Muscle of leg (tissue), 16 donors: ENCODE measurements at places on chromosomes 16 and 17.

DNA sequence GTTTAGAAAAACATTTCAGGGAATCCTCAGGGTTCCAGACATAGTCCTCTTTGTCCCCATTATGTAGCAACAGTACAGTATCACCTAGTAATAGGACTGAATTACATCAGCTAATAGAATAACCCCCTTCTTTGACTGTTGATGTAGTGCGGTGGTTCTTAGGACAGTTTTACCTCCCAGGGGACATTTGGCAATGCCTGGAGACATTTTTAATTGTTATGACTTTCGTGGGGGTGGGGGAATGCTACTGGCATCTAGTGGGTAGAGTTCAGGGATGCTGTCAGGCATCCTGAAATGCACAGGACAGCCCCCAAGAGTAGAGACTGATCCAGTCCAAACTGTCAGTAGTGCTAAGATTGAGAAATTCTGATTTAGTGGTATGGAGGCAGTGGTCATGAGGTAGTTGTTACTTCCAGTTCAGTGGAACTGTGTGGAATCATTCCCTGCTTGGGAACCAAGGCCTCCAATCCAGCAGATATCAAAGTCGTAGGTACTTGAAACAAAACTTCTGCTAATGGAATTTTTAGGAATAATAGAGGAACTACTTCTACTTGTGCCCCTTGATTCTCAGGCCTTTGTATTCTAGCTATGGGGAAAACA is 20.3 kb downstream of the NF1 start:
- H3K36me3 ChIP-seq = no peaks in the 10 kb centered on the region
- no peak overlapping the region for H3K4me3 ChIP-seq
- no peaks in the 10 kb centered on the region for H3K27me3 ChIP-seq
- H3K4me1 ChIP-seq = no peaks in the 10 kb centered on the region
- no peak overlapping the region for H3K27ac ChIP-seq

DNA sequence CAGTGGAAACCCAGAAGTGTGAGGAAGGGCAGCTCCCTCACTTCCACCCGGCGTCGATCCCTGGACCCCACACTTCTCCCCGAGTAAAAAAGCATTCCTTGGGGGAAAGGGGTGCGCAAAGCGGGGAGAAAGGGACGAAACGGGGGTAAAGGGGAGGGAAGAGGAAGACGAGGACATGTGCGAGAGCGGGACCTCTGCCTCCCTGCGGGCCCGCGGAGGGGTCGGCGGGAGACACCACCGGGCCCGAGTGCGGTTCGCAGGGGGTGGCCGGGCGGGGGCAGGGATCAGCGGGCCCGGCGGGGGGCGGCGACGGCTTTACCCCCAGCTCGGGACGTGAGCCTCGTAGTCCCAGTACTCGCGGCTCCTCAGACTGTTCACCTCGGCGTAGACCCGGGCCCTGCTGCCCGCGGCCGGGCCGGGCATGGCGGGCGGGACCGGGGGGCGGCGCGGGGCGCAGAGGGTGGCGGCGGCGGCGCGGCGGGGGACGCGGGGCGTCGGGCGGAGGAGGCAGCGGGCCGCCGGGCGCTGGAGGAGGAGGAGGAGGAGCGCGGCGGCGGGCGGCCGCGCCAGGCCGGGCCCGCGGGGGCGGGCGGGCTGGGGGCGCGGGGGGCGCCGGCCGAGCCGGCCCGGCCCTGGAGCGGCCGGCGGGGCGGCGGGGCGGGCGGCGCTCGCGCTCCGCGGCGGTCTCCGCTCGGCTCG is 443 bp downstream of the CSNK2A2 start:
- peaks cover 17% of the 10 kb centered on the region for H3K36me3 ChIP-seq
- H3K27ac ChIP-seq = no peak overlapping the region
- H3K27me3 ChIP-seq = peaks cover 7% of the 10 kb centered on the region
- DNase-seq = peak; percentile 8
- H3K4me1 ChIP-seq = peaks cover 13% of the 10 kb centered on the region
- peak overlapping the region; percentile 61 for H3K4me3 ChIP-seq

DNA sequence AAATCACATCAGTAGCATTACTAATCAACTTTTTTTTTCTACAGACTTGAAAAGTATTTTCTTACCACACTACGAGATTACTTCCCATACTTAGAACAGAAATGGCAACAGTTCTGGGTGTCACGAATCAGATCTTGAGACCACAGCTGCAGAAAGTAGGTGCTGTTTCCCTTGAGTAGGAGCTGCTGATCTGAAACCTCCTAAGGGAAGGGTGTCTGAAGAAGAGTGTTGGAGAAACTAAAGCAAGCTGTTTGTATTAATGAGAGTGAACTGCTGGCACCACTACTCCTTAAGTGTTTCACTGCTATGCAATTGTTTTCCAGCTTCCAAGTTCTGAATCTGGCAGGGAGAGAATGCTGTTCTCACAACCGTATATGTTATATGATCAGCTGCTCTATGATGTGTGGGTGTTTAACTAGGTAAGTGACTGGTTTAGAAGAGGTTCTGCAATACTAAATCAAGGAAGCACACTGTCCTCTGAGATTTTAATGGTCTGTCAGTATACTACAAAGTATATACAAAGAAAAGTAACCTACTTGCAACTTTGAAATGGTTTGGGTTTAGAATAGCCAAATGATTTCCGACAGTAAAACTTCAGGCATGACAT is 3.3 kb downstream of the ZNF652 start:
- H3K4me3 ChIP-seq = no peak overlapping the region
- H3K4me1 ChIP-seq = peaks cover 15% of the 10 kb centered on the region
- H3K36me3 ChIP-seq = no peaks in the 10 kb centered on the region

DNA sequence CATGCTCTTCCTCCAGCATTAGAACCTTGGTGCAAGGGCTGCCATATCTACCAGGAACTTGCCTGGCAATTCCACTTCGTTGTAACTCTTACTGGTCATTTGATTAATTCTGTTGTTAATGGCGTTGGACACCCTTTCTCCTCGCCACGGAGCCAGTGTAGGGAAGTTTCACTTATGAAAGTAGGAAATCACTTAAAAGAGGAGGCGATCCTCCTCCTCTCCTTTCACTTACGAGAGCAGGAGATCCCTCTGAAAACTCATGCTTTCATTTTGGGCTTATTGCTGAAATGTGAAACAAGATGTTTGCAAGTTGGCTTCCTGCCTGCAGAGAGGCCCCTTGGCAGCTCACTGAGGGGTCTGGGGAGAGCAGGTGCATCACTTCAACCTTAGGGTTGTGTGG is 226.0 kb downstream of the SNX29 start:
- DNase-seq = no peak
- no peak overlapping the region for H3K4me3 ChIP-seq
- H3K4me1 ChIP-seq = peaks cover 6% of the 10 kb centered on the region
- H3K27ac ChIP-seq = no peak overlapping the region
- H3K27me3 ChIP-seq = no peaks in the 10 kb centered on the region

DNA sequence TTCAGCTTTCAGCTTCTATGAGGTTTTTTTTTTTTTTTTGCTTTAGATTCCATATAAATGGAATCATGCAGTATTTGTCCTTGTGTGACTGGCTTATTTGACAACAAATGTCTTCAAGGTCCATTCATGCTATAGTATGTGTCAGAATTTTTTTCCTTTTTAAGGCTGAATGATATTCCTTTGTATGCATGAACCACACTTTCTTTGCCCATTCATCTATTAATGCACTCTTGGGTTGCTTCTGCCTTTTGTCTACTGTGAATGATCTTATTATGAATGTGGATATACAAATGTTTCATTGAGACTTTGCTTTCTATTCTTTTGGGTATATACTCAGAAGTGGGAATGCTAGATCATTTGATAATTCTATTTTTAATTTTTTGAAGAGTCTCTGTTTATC is 27.0 kb upstream of the LRRC75A start:
- no peak overlapping the region for H3K27ac ChIP-seq
- H3K36me3 ChIP-seq = no peaks in the 10 kb centered on the region
- H3K27me3 ChIP-seq = no peaks in the 10 kb centered on the region
- DNase-seq = no peak
- no peak overlapping the region for H3K4me3 ChIP-seq

DNA sequence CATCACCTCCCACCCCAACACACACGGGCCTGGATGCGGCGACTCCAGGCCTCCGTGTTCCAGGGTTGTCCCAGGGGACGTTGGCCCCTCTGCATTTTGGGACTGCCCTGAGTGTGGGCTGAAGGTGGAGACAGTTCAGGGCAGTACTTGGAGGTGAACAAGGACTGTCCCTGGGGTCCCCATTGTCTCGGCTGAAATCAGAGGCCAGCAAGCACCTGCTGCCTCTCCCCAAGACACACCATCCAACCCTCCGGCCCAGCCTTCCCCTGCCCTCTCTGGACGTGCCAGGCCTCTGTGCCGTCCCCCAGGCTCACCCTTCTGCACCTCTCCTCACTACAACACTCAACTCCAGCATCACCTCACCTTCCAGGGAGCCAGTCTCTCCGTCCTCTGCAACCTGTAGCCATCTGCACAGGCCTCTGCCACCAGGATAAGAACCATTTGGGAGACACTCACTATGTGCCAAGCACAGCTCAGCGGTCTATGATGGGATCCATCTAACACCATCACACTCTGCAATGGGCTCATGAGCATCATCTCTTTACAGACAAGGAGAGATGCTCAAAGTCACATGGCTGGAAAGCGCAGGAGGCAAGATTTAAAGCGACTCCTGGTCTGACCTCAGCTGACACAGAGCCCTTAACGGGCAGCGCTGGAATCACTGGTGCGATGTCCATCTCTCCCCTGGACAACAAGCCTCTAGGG is 104.5 kb upstream of the SEC14L1 start:
- no peak overlapping the region for H3K4me3 ChIP-seq
- no peaks in the 10 kb centered on the region for H3K4me1 ChIP-seq
- no peak for DNase-seq
- no peaks in the 10 kb centered on the region for H3K36me3 ChIP-seq
- peaks cover 9% of the 10 kb centered on the region for H3K27me3 ChIP-seq

GRCh38 chr16:3959148-3959547 is 78.6 kb upstream of the CREBBP start:
- H3K27ac ChIP-seq = no peak overlapping the region
- H3K27me3 ChIP-seq = peaks cover 7% of the 10 kb centered on the region
- no peak overlapping the region for H3K4me3 ChIP-seq
- DNase-seq = no peak
- H3K4me1 ChIP-seq = peaks cover 27% of the 10 kb centered on the region

DNA sequence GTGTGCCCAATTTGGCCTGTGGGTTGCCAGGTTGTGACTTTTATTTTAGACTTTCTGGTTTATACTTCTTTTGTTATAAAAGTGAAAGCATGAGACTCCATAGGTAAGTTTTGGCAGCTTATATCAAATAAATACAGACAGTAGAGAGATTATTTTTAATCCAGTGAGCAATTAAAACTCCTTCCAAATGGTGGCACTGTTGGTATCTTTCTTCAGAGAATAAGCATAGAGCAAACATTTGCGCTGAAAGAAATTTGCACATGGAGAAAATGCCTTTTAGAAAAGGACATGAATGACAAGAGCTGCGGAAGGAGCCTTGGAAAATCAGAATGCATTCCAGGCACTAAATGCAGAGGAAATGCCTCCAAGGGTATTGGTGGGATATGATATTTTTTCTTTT is 46.1 kb upstream of the DNAJA2 start:
- no peak for DNase-seq
- H3K27ac ChIP-seq = no peak overlapping the region
- no peaks in the 10 kb centered on the region for H3K4me1 ChIP-seq
- no peaks in the 10 kb centered on the region for H3K36me3 ChIP-seq

DNA sequence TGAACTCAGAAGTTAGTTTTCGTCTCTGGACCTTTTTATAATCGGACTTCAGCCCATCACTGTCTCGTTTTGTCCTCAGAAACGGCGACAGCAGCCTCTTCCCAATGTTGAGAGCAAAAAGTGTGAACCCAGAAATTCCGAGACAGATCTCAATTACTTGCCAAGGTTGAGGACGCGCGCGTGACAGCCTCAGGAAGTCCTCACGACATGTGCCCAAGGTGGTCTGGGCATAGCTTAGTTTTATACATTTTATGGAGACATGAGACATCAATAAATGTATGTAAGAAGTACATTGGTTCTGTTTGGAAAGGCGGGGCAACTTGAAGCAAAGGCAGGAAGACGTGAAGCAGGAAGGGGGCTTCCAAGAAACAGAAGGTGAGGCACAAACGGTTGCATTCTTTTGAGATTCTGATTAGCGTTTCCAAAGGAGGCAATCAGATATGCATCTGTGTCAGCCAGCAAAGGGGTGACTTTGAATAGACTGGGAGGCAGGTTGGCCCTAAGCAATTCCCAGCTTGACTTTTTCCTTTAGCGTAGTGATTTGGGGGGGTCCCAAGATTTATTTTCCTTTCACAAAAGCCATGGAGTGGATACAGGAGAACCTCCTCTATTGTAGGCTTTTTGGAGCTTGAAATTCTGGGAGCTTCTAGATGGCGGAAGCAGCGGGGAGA is 583 bp upstream of the ZNF747 start:
- no peaks in the 10 kb centered on the region for H3K27me3 ChIP-seq
- DNase-seq = no peak
- peak overlapping the region; percentile 93 for H3K4me3 ChIP-seq
- H3K4me1 ChIP-seq = peaks cover 21% of the 10 kb centered on the region

- H3K4me1 ChIP-seq = peaks cover 42% of the 10 kb centered on the region
- no peak overlapping the region for H3K27ac ChIP-seq
- H3K4me3 ChIP-seq = no peak overlapping the region
- DNase-seq = no peak
- H3K36me3 ChIP-seq = peaks cover 6% of the 10 kb centered on the region
Observed at GRCh38 chr17:81127526-81128177, 37.7 kb upstream of the PVALEF start.

- DNase-seq = no peak
- no peaks in the 10 kb centered on the region for H3K27me3 ChIP-seq
- no peak overlapping the region for H3K4me3 ChIP-seq
- peaks cover 6% of the 10 kb centered on the region for H3K4me1 ChIP-seq
- no peak overlapping the region for H3K27ac ChIP-seq
- H3K36me3 ChIP-seq = peaks cover 2% of the 10 kb centered on the region
Observed at GRCh38 chr17:42362245-42362961, 25.8 kb downstream of the STAT3 start.

- H3K27me3 ChIP-seq = peaks cover 2% of the 10 kb centered on the region
- no peak overlapping the region for H3K4me3 ChIP-seq
- peak; percentile 37 for DNase-seq
- peaks cover 37% of the 10 kb centered on the region for H3K4me1 ChIP-seq
- peak overlapping the region; percentile 13 for H3K27ac ChIP-seq
- no peaks in the 10 kb centered on the region for H3K36me3 ChIP-seq
Observed at GRCh38 chr16:14310519-14310991, 239.4 kb downstream of the MRTFB start.

DNA sequence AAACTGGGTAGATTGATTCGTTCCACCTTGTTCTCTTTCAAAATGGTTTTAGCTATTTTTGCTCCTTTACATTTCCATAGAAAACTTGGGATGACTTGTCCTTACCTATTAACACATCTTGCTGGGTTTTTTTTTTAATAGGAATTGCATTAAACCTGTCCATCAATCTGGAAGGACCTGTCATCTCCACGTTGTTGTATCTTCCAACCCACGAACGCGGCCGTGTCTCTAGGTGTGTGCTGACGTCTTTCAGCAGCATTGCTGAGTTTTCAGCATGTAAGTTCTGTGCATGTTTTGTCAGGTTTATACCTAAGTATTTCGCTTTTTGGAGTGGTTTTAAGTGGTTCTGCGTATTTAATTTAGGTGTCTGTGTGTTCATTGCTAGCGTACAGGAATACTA is 60.4 kb upstream of the GNG13 start:
- H3K36me3 ChIP-seq = no peaks in the 10 kb centered on the region
- H3K27me3 ChIP-seq = no peaks in the 10 kb centered on the region
- no peak overlapping the region for H3K27ac ChIP-seq
- H3K4me1 ChIP-seq = peaks cover 10% of the 10 kb centered on the region
- no peak overlapping the region for H3K4me3 ChIP-seq

- no peak for DNase-seq
- H3K4me3 ChIP-seq = no peak overlapping the region
- no peak overlapping the region for H3K27ac ChIP-seq
- no peaks in the 10 kb centered on the region for H3K27me3 ChIP-seq
- no peaks in the 10 kb centered on the region for H3K36me3 ChIP-seq
Observed at GRCh38 chr17:67476787-67477335, 99.8 kb downstream of the PITPNC1 start.

GRCh38 chr16:26816885-26817571 is 249.7 kb upstream of the C16orf82 start:
- H3K4me1 ChIP-seq = no peaks in the 10 kb centered on the region
- no peak overlapping the region for H3K27ac ChIP-seq
- H3K27me3 ChIP-seq = no peaks in the 10 kb centered on the region
- H3K36me3 ChIP-seq = no peaks in the 10 kb centered on the region
